Activated B cell treated with CpG ODN at 0.5 μM for 24 hours (primary cell): ENCODE measurements at places on chromosomes 5 and 9. TPM values are rescaled to one million over a fixed set of nuclear protein-coding genes. Genes with fewer than 3 reads are reported as not detected.
A peak's percentile ranks its signal among the peaks of the same experiment; 100 is the strongest.

Gene AIF1L
- total RNA-seq: not detected in 2 replicates

Gene FAM200C
- total RNA-seq: 0.44 and 0.66 TPM in 2 replicates

DNA sequence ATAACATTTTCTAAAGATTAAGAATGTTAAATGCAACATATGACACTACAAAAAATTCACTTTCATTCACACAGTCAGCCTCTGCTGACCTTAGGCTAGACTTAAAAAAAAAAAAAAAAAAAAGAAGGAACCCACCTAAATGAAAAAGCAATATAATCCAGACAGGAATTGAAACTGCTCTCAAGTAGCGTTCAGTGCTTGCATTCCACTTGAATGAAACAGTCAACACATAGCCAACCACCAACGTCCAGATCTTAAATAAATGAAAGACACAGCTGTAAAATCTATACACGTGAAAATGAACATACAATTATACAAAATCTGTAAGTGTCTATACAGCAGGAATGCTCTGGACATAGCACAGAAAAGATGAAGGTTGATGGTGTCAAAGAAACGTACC, 11.4 kb downstream of the TMEM245 start:
- DNase-seq: no peak
- peak overlapping the region; percentile 61 for H3K27ac ChIP-seq
- H3K36me3 ChIP-seq: peaks cover 23% of the 10 kb centered on the region
- no peak overlapping the region for H3K4me3 ChIP-seq
- no peaks in the 10 kb centered on the region for H3K27me3 ChIP-seq
- H3K4me1 ChIP-seq: peaks cover 54% of the 10 kb centered on the region

DNA sequence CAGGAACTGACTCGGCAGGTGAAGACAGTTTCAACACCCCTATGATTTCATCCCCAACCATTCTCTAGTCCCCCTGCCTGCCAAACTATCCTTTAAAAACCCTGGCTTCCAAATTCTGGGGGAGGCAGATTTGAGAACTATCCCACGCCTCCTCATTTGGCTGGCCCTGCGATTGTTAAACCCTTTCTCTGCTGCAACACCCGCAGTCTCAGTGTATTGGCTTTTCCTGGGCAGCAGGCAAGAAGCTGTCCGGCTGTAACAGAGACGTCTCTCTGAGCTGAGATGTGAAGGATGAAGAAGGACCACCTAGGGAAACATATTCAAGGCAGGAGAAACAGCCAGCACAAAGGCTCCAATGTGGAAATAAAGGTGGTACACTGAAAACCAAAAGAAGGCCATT, 6.6 kb downstream of the ST6GALNAC6 start:
- DNase-seq: no peak
- no peak overlapping the region for H3K27ac ChIP-seq
- H3K4me3 ChIP-seq: no peak overlapping the region

- DNase-seq: no peak
- no peaks in the 10 kb centered on the region for H3K36me3 ChIP-seq
- H3K27ac ChIP-seq: no peak overlapping the region
- no peak overlapping the region for H3K4me3 ChIP-seq
- no peaks in the 10 kb centered on the region for H3K4me1 ChIP-seq
These were observed 31.2 kb downstream of the MED10 start for GRCh38 chr5:6347165-6347564.

GRCh38 chr5:88818296-88818695, 64.7 kb downstream of the MEF2C start:
- peak overlapping the region; percentile 80 for H3K4me3 ChIP-seq
- peak overlapping the region; percentile 91 for H3K27ac ChIP-seq
- H3K27me3 ChIP-seq: no peaks in the 10 kb centered on the region
- H3K4me1 ChIP-seq: peaks cover 89% of the 10 kb centered on the region
- H3K36me3 ChIP-seq: peaks cover 64% of the 10 kb centered on the region

- peaks cover 13% of the 10 kb centered on the region for H3K27me3 ChIP-seq
- no peaks in the 10 kb centered on the region for H3K4me1 ChIP-seq
- H3K27ac ChIP-seq: no peak overlapping the region
- DNase-seq: no peak
- no peak overlapping the region for H3K4me3 ChIP-seq
These were observed 14.2 kb upstream of the FOXB2 start for GRCh38 chr9:77005216-77005615.

- H3K4me3 ChIP-seq: no peak overlapping the region
- H3K27me3 ChIP-seq: peaks cover 10% of the 10 kb centered on the region
- H3K27ac ChIP-seq: no peak overlapping the region
- H3K36me3 ChIP-seq: no peaks in the 10 kb centered on the region
- DNase-seq: no peak
These were observed 20.6 kb downstream of the IFNW1 start for GRCh38 chr9:21121079-21121478.

GRCh38 chr5:56281489-56282165, 48.5 kb upstream of the ANKRD55 start:
- H3K27ac ChIP-seq: no peak overlapping the region
- no peak overlapping the region for H3K4me3 ChIP-seq
- no peak for DNase-seq
- H3K4me1 ChIP-seq: peaks cover 3% of the 10 kb centered on the region

DNA sequence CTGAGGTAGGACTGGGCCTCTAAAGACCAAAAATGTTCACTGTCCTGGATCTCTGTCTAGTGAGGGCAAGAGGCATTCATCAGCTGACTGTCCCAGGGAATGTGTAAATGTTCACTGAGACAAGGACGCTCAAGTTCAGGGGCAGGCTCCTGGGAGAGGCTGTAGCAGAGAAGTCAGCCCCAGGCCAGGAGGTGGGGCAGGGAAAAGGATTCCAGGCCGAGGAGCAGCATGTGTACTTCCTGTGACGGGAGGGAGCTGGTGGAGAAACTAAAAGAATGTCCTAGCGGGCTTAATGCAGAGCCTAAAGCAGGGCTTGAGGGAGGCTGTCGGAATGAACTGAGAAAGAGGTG, 205.8 kb downstream of the GABBR2 start:
- H3K36me3 ChIP-seq: no peaks in the 10 kb centered on the region
- DNase-seq: no peak
- no peak overlapping the region for H3K4me3 ChIP-seq
- no peak overlapping the region for H3K27ac ChIP-seq

GRCh38 chr9:133701981-133702797, 36.0 kb downstream of the SARDH start:
- H3K4me1 ChIP-seq: peaks cover 36% of the 10 kb centered on the region
- no peak overlapping the region for H3K27ac ChIP-seq
- DNase-seq: peak; percentile 39
- H3K4me3 ChIP-seq: peak overlapping the region; percentile 66
- no peaks in the 10 kb centered on the region for H3K36me3 ChIP-seq

GRCh38 chr5:115354246-115354645, 57.8 kb upstream of the CCDC112 start:
- no peaks in the 10 kb centered on the region for H3K4me1 ChIP-seq
- no peaks in the 10 kb centered on the region for H3K27me3 ChIP-seq
- H3K27ac ChIP-seq: no peak overlapping the region
- H3K4me3 ChIP-seq: no peak overlapping the region
- DNase-seq: no peak

GRCh38 chr9:121371495-121372061, 1.5 kb upstream of the STOM start:
- H3K4me1 ChIP-seq: peaks cover 28% of the 10 kb centered on the region
- H3K36me3 ChIP-seq: peaks cover 4% of the 10 kb centered on the region
- DNase-seq: no peak
- H3K27ac ChIP-seq: peak overlapping the region; percentile 14
- H3K27me3 ChIP-seq: no peaks in the 10 kb centered on the region

- H3K27me3 ChIP-seq: peaks cover 8% of the 10 kb centered on the region
- no peaks in the 10 kb centered on the region for H3K4me1 ChIP-seq
- no peak overlapping the region for H3K4me3 ChIP-seq
These were observed 158.6 kb downstream of the GLIS3 start for GRCh38 chr9:4141296-4141695.

GRCh38 chr9:5185220-5185840, at the start of gene INSL6:
TSS of gene INSL6 (minus strand) at chr9:5185639. CDS start at chr9:5185602, 37 bp downstream.
- no peak within 1 kb of the TSS for H3K4me3 ChIP-seq
- H3K36me3 ChIP-seq: no peaks in the 10 kb centered on the region
- H3K4me1 ChIP-seq: peaks cover 12% of the 10 kb centered on the region
- H3K27ac ChIP-seq: no peak within 1 kb of the TSS

DNA sequence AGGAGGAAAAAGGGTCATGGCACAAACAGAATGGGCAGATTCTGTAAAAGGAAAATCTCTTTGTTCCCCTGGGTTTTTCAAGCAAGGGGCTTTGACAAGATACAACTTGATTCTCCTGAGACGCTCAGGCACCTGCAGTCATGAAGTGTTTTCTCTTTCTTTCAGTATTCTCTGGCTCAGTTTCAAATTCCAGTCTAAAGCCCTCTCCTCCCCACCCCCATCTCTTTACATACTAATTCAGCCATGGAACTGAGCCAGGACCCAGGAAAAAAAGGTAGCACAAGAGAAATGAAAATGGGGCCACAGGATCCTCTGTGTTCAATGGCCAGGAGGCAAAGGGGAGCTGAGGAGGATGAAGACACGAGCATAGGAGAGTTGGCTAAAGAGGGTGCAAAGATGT, 408.4 kb downstream of the SPOCK1 start:
- no peak overlapping the region for H3K4me3 ChIP-seq
- no peaks in the 10 kb centered on the region for H3K27me3 ChIP-seq
- H3K4me1 ChIP-seq: no peaks in the 10 kb centered on the region
- H3K36me3 ChIP-seq: no peaks in the 10 kb centered on the region

Gene GPX3
- total RNA-seq: 0.18 and 0.76 TPM in 2 replicates

Gene MAMDC2
- total RNA-seq: not detected in 2 replicates

DNA sequence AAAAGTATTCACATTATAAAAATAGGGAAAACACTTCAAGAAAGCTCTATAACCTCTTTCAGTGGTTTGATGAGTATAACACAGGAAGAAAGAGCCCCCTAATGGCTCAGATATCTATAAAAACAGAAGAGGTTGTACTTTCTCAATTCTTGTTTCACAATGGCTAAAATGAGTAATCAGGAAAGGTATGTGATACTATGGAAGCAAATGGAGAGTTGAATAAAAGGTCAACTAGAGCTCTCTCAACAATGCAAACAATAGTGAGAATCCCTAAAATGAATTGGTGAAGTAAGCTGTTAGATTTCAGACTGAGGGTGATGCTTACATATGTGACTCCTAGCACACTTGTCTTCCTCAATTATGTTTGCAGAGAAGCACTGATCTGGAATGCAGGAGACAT, 584.6 kb upstream of the CDH18 start:
- H3K36me3 ChIP-seq: no peaks in the 10 kb centered on the region
- no peaks in the 10 kb centered on the region for H3K4me1 ChIP-seq
- H3K4me3 ChIP-seq: no peak overlapping the region
- H3K27ac ChIP-seq: no peak overlapping the region
- no peaks in the 10 kb centered on the region for H3K27me3 ChIP-seq
- DNase-seq: no peak

Gene CMYA5
- total RNA-seq: 0.11 and 0.17 TPM in 2 replicates

Gene TAF11L7
- not detected in 2 replicates for total RNA-seq

GRCh38 chr5:156949424-156949823, 13.6 kb downstream of the TIMD4 start:
- no peaks in the 10 kb centered on the region for H3K4me1 ChIP-seq
- no peak overlapping the region for H3K27ac ChIP-seq
- H3K36me3 ChIP-seq: no peaks in the 10 kb centered on the region

Gene FOXD4L3
- total RNA-seq: not detected in 2 replicates

DNA sequence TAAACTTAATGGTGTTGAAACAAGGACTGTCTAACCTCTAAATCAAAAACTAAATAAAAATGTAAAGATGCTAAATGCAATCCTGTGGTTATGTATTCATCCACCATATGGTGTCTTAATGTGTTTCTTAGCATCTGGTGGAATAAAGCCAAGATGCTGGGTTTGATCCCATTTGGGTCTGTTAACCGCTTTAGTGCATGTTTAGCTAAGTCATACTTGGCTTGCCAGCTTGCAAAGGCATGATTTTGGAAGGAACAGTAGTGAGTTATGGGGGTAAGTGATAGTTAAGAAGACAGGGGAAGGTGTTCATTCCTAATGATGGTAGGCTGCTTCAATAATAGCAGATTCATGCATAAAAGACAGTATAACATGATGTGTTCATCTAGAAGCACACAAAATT, 139.0 kb upstream of the SLC27A6 start:
- H3K27ac ChIP-seq: no peak overlapping the region
- no peak for DNase-seq
- H3K27me3 ChIP-seq: no peaks in the 10 kb centered on the region

- H3K4me1 ChIP-seq: peaks cover 9% of the 10 kb centered on the region
- no peak overlapping the region for H3K27ac ChIP-seq
- peaks cover 6% of the 10 kb centered on the region for H3K27me3 ChIP-seq
These were observed 27.4 kb downstream of the PCDH1 start for GRCh38 chr5:141850786-141851185.

Gene FAT2
- 0.02 TPM in 2 replicates for total RNA-seq

DNA sequence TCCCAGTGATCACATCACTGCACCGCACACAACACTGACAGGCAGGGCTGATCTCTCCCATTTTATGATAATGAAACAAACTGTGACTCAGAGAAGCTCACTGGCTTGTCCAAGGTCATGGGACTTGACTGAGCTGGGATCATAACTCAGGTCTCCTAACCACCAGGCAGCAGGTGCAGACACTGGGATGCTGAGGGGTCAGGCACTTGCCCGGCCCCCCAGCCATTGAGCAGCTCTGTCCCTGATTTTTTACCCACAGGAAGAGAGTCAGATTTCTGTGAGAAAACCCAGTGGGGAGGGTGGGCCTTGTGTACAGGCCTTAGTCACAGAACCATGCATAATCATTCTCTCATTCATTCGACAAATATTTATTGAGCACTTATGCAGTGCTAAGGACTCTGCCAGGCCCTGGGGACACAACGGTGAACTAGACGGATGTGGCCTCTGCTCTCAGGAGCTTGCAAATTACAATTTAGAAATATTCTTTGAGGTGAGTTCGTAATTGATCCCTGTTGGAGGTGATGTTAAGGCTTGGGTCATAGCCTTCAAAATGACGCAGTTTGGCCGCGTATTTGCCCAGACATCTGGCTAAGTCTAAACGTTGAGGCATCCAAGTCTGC, 54.5 kb upstream of the TGFBR1 start:
- DNase-seq: no peak
- no peak overlapping the region for H3K27ac ChIP-seq
- no peaks in the 10 kb centered on the region for H3K36me3 ChIP-seq
- H3K27me3 ChIP-seq: no peaks in the 10 kb centered on the region
- no peak overlapping the region for H3K4me3 ChIP-seq

DNA sequence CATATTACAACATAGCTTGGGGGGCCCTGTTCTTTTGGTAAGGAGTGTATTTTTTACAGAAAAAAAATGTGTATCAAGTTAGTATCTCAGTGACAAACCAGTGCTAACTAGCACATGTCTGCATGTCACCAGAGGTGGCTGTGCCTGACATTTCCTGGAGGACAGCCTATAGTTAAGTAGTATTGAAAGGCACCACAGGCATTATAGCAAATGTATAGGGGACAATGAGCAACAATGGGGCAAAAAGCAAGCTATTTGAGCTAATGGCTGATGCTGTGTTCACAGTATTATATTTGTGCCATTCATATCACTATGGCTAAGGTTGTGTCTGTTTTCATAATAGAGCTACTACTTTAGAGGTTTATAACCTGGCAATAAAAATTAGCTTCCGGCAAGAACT, 1644.0 kb downstream of the MAT2B start:
- no peak overlapping the region for H3K27ac ChIP-seq
- no peak overlapping the region for H3K4me3 ChIP-seq
- H3K36me3 ChIP-seq: no peaks in the 10 kb centered on the region
